Hematopoietic multipotent progenitor cell treated with erythropoietin and hydrocortisone succinate and interleukin-3 and kit ligand, for 17 days (in vitro differentiated cells): ENCODE measurements at places on chromosomes 16 and 17.

DNA sequence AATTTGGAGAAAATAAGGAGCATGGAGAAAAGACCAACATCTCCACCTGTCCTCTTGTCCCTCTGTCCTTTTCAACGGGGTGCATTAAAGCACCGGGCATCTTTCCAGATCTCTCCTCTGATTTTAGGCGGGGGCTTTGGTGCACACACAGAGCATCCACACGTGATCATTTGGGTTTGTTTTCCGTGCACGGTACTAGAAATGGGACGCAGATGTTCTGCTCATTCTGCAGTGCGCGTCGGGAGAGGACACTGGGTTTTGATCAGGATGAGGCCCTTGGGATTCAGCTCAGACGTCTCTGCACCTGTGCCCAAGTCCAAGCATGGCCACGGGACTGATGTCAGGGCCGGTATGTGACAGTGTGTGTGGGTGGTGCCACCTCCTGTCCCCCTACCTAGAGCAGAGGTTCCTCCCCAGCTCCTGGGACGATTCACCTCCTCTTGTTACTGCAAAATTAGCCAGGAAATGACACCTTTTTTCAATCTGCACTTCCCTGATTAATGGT lies 31.9 kb downstream of the PDIA2 start:
- DNase-seq = no peak

GRCh38 chr17:57605675-57606105 lies 139.4 kb downstream of the CCDC182 start:
- DNase-seq = no peak

GRCh38 chr16:69402439-69402838 lies 16.6 kb upstream of the TERF2 start:
- no peak for DNase-seq

DNA sequence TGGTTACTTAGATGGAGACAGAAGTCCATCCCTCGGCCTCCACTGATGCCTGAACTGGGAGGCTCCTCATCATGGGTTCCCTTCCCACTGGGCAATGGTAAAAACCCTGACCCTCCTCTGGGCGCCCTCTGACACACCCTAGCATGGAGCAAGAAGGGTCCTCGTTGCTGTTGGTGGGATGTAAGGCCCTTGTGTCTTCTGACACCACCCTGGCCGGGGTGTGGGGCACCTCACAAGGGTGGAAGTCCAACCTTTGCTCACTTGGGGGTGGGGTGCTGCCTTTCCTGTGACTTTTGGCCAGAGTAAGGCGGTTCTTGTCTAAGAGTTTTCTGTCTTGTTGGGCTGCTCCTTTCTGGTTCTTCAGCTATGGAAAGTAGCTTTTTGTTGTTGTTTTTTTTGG lies 28.7 kb downstream of the MPRIP start:
- no peak for DNase-seq

- no peak for DNase-seq
Measured at GRCh38 chr16:86679490-86679889, 101.1 kb downstream of the FOXL1 start.

DNA sequence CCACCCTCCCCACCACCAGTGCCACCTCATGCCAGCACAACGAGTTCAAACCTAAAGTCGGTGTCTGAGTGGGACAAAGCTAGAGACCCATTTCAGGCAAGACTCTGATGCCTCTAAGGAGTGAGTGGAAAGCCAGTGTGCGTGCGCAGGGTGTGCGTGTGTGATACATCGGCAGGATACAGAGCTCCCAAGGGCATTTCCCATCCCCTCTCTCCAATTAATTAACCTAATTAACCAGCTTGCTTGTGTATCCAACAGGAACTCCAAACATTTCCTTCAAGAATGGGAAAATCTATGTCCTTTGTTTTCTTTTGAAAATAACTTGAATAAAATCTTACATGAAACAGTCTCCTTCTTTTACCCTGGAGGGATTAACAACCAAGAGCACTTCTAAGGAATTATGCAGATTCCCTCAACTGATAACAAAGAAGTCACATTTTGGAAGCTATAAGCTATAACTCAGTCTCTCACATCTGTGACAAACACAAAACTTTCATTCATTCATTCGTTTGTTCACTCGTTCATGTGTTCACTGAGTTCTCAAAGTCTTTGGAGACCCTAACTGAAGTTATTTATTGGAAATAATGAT lies 9.9 kb downstream of the ATPAF2 start:
- DNase-seq = no peak

DNA sequence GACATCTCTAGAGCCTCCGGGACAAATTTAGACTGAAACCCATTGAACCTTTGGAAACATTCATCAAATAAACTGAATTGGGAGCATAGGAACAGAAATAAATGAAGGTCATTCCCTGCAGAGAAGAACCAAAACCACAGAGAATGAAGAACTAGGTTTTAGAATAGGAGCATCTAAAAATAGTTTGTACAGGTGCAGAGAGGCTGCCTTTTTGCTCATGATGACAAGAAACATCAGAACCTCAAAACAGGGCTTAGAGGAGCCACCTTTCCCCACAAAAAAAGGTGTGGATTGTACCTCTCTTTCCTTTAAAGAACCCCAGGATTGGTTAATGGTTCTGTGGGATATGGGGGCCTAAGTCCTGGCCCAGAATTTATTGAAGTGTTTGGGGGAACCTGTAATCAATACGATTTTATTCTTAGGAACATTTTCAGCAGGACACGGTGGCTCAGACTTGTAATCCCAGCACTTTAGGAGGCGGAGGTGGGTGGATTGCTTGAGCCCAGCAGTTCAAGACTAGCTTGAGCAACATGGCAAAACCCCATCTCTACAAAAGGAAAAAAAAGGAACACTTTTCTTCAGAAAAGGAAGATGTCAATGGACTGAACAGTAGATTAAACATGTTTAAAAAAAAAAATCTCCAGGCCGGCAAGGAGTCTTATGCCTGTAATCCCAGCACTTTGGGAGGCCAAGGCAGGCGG lies 37.7 kb upstream of the SLC47A1 start:
- no peak for DNase-seq

DNA sequence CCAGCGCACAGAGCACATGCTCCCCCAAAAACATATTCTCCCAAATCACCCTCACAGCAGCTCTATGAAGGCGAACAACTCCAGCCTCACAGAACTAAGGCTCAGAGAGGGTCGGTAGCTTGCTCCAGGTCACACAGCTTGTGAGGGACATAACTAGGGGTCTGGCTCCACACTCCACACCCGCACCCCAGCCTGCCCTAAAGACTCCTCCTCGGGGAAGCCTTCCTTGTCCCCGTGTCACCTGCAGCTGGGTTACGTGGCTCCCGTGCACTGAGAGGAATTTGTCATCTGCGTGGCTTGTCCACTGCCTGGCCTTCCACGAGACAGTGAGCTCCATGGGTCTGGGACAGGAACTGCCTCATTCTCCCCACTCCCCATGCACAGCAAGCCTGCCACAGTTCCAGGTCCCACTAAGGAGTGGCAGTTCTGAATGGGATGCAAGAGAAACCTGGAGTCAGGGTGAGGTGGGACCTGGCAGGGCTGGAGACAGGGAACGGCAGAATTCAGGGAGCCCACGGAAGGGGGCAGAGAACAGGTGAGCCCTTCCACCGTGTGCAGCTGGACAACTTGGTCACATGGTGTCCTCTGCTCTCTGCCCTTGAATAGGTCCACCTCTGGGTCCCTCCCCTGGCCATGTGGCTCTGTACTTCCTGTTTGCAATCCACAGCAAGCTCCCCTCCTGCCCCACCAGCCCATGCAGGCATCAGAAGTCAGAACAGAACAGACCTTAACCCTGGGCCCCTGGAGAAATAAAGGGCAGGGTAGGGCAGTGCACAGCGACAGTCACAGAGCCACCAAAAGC lies 27.4 kb downstream of the TNFRSF13B start:
- no peak for DNase-seq

GRCh38 chr16:86886651-86887050 lies 308.3 kb downstream of the FOXL1 start:
- DNase-seq = no peak

GRCh38 chr16:88634141-88634993 lies 4.0 kb upstream of the IL17C start:
- DNase-seq = no peak

DNA sequence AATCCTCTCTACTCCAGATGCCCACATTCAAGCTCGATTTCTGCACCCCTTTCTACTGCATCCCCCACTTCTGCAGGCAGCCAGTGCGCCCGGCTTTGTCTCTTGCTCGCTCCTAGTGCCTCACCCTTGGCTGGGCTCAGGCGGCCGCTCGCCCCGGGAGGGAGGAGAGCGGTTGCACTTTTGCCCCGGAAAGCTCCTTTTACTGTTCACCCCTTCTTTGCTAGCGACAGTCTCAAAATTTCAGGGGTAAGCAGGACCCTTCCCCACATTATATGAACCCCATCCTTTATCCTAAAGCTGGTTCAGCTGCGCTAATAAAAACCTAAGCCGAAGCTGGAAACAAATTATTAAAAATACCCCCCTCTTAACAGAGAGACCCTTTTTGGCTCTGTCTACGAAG lies 1.0 kb downstream of the HOXB5 start:
- DNase-seq = no peak

- no peak for DNase-seq
Measured at GRCh38 chr17:65544672-65545071, 16.8 kb downstream of the AXIN2 start.

- DNase-seq = no peak
Measured at GRCh38 chr17:49388290-49388640, 26.2 kb upstream of the ZNF652 start.

GRCh38 chr16:55843105-55843395 lies 10.2 kb upstream of the CES1 start:
- no peak for DNase-seq

DNA sequence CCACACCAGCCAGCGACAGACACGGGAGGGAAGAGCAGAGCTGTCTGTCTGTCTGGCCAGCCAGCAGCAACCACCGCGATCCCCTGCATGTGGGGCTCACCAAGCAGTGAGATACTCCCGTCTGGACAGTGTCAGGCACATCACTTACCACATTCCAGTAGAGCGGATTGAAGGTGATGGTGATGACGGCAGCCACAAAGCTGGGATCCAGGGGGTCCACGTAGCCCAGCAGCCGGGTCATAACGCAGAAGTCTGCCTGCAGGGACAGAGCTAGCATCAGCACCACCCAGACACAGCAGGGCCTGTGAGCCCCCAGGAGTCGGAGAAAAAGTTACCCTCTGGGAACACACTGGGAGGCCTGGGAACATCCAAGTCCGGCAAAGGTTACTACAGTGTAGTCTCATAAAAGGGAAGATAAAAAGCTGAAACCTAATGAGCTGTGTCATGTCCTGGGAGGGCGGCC lies 14.7 kb downstream of the PEMT start:
- DNase-seq = no peak

DNA sequence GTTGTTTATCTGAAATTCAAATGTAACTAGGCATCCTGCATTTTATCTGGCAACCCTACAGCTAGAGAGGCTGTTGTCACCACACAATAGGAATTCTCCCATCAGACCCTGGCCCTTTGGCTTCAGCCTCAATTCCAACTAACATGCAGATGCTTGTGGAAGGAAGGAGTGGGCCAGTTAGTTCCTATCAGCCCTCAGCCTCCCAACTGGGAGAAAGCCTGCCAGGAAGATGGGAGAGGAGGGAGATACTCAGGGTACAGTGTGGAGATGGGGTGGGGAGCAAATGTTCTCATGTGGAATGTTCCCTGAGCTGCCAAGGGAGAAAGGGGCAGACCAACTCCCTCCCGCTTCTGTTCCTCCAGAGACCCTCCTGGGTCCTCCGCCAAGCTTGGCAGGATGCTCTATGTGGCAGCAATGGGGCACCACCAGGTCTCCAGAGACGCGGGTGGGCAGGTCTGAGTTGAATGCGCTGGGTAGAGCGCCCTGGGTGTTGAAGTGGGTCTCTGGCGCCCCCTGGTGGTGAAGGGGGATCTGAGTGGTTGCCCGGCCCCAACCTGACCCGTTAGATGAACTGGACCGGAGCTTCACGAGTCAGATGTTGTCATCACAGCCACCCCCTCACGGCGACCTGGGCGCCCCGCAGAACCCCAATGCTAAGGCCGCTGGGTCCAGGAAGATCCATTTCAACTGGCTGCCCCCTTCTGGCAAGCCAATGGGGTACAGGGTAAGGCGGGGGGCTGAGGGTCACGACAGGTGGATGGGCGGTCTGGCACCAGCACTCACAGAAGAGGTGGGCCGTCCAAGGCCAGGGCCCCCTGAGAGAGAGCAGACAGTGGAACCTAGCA lies 15.2 kb downstream of the GALK1 start:
- peak; percentile 91 for DNase-seq

GRCh38 chr17:65438708-65439294 lies 122.6 kb downstream of the AXIN2 start:
- DNase-seq = no peak

GRCh38 chr17:57924677-57925076 lies 30.5 kb downstream of the CUEDC1 start:
- DNase-seq = no peak

DNA sequence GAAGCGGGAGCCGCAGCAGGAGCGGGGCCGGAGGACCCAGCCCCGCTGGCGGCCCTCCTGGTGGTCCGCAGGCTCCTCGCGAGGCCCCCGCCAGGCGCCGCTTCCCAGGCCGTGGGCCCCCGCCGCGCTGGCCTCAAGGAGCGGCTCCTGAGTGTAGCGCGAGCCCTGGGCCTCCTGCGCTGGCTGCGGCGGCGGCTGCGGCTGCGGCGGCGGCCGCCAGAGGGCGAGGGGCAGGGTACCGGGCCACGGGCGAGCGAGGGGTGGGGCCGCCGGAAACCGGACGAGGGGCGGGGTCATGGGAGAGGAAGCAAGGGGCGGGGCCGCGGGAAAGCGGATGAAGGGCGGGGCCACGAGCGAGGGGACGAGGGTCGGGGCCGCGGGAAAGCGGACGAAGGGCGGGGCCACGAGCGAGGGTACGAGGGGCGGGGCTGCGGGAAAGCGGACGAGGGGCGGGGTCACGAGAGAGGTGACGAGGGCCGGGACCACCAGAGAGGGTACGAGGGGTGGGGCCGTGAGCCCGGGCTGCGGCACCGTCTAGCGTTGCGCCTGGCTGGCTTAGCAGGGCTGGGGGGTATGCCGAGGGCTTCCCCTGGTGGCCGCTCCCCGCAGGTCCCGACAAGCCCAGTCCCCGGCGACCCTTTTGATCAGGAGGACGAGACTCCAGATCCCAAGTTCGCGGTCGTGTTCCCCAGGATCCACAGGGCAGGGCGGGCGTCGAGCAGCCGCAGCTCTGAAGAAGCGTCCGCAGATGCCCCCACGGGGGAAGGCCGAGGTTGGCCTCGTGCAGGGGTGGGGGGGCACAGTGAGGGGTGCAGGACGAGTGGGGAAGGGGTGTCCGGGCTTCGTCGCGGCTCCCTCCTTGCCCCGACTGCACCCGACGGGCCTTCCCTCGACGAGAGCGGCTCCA lies 1.7 kb downstream of the MYO15B start:
- DNase-seq = peak; percentile 83
